ENCODE measurements at places on chromosomes 11 and 22.

DNA sequence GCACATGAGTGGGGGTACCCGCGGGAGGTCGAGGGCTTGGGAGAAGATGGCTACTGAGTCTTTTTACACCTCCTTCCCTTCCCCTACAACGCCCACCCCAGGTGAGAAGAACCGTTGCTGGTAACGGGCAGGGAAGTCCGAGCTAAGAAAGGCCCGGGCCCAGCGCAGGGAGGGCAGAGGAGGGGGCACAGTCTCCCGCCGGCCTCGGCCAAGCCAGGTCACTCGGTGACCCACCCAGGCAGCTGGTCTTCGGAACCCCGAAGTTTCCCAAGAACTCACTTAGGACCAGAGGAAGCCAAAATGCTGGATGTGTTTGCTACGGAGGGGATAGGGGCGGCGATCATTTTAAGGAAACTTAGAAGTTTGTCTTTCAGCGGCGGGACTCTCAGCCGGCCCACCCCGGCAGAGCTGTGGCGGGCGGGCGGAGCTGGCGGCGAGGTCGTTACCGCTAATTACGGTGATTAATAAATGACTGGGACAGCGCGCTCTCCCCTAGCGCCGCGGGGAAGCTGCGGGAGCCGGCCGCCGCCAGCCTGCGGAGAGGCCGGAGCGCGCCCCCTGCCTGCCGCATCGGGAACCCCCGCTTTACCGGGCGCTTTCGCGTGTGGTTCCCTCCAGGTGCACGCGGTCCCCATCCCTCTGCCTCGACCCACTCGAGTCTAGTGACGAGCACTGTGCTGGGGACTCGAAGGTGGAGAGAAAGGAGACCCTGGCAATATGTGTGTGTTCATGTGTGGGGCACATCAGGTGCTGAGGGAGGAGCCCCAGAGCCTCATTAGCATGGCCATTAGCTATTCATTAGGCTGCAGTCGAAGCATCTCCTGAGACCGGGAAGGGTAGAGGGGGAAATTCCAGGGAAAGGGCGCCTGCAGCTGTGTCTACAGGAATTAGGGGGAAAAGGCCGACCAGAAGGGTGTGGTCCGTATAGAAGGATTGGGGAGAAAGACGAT is 945 bp downstream of the ROBO3 start:
- no peak for DNase-seq

- DNase-seq, result peak; percentile 78
Observed at GRCh38 chr11:76318744-76319384, 62.1 kb downstream of the THAP12 start.

- no peak for DNase-seq
Observed at GRCh38 chr22:19466126-19466716, 12.8 kb downstream of the UFD1 start.

GRCh38 chr22:28105413-28105812 is 186.4 kb upstream of the PITPNB start:
- no peak for DNase-seq

GRCh38 chr22:30285176-30285845 is 4.0 kb downstream of the CASTOR1 start:
- DNase-seq, result no peak

- DNase-seq, result no peak
Observed at GRCh38 chr11:13952221-13952620, 10.3 kb upstream of the SPON1 start.

DNA sequence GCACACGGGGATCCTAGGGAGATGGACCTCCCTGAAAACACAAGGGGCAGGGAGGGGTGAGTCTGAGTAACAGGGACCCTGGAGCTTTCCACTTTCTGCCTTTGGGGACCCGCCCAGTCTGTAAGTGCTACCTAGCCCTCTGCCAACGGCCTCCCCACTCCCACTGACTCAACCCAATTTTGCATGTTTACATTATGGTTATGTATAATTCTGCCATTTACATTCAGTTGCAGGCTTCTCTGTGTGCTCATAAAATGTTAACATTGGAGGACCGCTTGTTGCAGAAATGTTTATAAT is 105.8 kb downstream of the DSCAML1 start:
- DNase-seq, result no peak

GRCh38 chr22:28297504-28297903 is 378.4 kb upstream of the PITPNB start:
- DNase-seq, result no peak

Data from prostate gland (tissue), 2 donors.